ENCODE measurements at places on chromosomes 16 and 17.

- DNase-seq: no peak
Observed at GRCh38 chr16:47977802-47978201, 178.0 kb downstream of the ABCC12 start.

- DNase-seq: no peak
Observed at GRCh38 chr17:7486181-7486580, 2.0 kb downstream of the POLR2A start.

GRCh38 chr17:77772461-77772897 is 186.0 kb upstream of the TNRC6C start:
- DNase-seq: peak; percentile 62

DNA sequence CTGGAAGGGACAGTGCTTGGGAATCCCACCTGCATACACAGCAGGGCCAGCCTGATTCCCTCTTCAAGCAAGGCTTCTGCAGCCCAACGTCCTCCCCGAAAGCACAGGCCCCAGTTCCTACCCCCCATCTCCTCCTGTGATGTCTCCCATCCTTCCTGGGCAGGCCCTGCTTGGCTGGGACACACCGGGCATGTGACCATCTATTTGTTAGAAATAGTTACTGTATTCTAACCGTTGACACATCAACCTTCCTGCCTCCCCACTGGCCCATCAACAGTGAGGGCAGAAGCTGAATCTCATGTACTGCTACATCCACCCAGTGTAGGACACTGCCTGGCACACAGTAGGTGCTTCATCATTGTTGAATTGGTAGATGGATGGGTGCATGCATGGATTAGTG is 10.7 kb downstream of the PRR29 start:
- no peak for DNase-seq

GRCh38 chr16:17930280-17930679 is 406.3 kb downstream of the NPIPA8 start:
- DNase-seq: no peak

GRCh38 chr17:77637818-77638575 is 320.5 kb upstream of the TNRC6C start:
- DNase-seq: no peak

DNA sequence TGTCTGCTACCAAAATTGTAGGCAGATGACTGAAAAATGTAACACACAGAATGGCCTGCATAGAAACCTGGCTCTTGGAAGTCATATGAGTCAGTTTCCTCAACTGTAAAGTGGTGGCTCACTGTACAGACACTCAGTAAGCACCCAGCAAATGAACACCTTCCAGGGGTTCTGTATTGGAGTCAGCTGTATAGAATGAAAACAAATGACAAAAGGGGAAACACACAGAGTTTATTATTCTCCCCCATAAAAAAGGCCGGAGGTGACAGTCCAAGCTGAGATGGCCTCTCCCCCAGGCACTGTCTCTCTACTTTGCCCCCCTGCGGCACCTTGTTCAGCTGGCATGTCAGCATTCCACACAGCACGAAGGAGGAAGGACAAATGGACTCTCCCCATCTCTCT is 6.2 kb upstream of the MEOX1 start:
- DNase-seq: no peak

- no peak for DNase-seq
Observed at GRCh38 chr17:7704601-7705268, at the start of gene EFNB3. Gene EFNB3, plus strand, starts transcription at chr17:7705202. Its CDS starts 397 bp downstream, at chr17:7705599.

- no peak for DNase-seq
Observed at GRCh38 chr17:78618264-78619066, 41.3 kb upstream of the DNAH17 start.

DNA sequence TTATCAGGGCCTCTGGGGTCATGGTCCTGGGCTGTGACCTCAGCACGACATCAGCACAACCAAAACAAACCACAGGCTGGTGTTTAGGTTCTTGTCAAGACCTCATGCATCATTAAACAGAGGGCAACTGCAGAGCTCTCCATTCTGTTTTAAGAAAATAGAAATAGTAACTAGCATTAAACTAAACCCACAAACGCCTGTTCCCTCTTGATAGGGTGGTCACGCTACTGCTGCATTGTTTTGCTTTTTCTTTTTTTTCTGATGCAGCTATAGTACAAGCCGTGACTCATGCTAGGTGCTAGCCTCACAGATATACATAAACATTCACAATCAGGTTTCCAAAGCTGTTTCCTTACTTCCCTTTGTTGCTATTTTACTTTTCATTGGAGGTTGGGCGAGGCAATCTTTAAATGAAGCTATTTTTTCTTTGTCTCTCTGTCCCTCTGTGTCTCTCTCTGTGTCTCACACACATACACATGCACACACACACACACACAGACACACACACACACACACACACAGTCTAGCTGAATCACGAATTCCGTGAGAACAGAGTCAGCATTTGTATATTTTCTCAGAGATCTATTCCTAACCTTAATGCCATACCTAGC is 310.3 kb downstream of the CDH13 start:
- DNase-seq: no peak

- no peak for DNase-seq
Observed at GRCh38 chr17:514584-514983, 162.0 kb upstream of the RPH3AL start.

DNA sequence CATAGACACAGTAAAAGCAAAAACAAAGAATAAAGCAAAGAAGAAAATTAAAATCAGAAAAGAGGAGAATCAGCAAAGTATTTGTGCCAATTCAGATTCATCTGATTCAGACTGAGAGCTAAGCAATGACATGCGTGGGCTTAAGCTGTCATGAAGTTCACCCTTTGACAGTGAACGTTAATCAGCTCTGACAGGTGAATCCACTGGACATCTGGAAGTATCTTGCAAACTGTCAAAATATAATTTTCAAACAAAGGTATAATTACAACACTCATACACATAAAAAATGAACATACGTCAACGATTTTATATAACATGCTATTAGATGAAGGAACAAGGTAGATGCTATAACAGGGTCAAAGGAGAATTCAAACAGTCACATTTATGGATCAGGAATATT is 596.3 kb upstream of the SALL1 start:
- DNase-seq: no peak

- no peak for DNase-seq
Observed at GRCh38 chr17:48549914-48550501, 5.1 kb upstream of the HOXB2 start.

GRCh38 chr17:38600416-38600815 is 5.3 kb downstream of the SRCIN1 start:
- DNase-seq: no peak

DNA sequence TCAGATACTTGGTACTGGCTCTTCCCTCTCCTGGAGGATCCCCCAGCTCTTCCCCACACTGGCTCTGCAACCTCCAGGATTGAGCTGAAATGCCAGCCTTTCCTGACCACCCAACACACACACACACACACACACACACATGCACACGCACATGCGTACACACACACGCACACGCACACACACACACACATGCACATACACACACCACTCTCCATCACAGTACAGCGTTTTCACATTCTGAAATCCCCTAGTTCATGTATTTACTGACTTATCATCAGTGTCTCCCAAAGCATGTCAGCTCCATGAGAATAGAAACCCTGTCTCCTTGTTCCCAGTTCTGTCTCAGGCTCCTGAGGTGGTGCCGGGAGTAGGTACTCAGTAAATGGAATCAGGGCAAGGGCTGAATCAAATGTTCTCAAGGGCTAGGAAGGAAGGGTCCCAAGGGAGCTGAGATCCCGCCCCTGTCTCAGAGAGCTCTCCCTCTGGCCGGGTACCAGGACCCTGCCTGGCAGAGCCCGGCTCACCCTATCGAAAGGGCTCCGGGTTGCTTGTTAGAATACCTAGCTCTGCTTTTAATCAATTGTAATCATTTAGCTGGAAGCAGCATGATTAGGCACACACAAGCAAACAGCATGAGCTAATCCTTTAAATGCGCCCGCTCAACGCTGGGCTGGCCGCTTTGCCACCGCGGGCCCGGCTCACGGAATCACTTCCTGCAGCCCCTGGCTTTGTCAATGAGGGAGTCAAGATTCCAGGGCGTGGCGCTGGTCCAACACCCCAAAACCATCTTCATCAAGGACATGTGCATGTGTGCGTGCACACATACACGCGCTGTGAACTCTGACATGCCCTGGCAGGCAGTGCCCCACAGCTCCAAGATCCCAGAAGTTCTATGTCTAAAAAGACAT is 140.7 kb downstream of the C16orf78 start:
- DNase-seq: no peak

- DNase-seq: no peak
Observed at GRCh38 chr16:3814755-3815154, 65.8 kb downstream of the CREBBP start.

DNA sequence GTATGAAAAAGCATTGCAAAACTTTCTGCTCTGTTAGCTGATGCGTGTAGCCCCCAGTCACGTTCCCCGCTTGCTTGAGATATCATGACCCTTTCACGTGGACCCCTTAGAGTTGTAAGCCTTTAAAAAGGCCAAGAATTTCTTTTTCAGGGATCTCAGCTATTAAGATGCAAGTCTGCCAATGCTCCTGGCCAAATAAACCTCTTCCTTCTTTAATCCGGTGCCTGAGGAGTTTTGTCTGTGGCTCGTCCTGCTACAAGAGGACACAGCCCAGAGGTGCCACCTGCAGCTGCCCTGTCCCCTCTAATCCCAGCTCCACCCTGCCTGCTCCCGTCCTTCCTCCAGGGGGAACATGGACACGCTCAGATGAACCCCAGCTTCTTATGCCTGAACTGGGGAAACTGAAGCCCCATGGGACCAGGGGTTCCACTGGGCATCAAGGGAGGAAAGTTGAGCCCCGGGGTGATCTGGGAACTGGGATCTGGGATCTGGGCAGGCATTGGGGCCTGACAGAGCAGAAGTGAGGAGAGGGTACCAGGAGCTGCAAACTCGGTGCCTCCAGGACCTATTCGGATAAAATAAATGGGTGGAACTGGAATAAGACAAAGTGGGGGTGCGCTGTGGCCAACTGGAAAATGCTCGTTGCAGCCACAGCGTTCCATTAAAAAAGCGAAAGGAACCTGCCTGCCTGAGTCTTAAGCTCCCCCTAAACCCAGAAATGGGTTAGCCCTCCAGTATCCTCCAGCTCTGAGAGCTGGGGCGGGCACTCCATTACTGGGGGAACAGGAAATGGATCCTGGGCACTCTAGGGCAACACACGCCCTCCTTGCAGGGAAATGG is 19.7 kb downstream of the QPRT start:
- no peak for DNase-seq

DNA sequence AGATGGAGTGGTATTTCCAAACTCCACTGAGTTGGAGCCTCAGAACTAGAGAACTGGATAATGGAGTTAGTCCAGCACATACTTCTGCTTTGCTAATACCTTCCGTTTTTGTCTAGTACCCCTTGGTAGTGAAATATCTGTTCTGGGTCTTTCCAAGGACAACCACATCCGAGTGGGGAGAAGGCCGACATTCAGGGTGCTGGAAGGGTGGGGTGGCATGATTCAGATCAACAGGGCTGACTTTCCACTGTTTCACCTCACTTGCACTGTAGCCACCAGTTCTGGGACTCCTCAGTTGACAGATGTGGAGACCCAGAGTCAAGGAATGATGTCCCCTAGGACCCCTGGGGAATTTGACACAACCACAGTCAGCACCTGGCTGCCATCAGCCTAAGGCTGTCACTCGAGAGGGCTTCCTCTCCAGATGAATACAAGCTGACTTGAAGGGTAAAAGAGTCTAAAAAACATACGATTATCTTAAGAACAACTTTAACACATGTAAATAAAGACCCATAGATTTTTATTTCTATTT is 84.8 kb upstream of the HNF1B start:
- no peak for DNase-seq

DNA sequence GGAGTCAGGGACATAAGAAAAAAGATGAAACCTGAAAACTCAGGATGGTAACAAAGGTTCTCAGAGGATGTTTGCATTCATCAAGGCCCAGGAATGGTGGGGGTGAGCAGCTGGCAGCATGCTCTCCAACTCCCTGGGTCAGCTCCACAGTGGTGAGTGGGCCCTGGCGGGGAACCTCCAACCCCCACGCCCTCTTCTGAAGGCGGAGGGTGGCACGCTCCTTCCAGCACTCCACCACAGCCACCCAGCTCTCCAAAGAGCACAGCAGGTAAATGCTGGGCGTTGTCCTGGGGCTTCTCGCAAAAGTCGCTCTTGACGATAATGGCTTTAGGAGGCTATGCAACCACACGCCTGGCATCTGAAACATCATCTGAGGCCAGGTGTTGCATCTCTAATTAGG is 173.8 kb downstream of the C16orf78 start:
- no peak for DNase-seq

DNA sequence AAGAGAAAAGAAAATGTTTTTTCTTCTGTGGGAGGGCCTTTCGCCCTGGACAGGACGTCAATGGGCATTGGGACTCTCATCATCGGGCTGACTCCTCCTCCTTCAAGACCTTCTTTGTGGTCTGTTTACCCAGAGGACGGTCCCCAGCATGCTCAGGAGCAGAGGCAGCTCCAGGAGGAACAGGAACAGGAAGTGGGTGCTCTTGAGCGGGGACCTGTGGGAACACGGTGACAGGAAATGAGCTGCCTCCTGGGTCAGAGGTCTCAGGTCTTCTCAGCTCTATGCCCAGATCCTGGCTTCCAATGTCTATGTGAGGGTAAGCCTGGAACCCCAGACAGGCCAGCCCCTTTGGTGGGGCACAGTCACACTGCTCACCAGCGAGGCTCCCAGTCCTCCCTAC is 12.2 kb downstream of the CD300LD start:
- DNase-seq: no peak

GRCh38 chr16:8855051-8855786 is 13.6 kb downstream of the CARHSP1 start:
- DNase-seq: no peak

- no peak for DNase-seq
Observed at GRCh38 chr16:11611871-11612664, 25.3 kb upstream of the LITAF start.

GRCh38 chr17:35315283-35315682 is 58.1 kb downstream of the SLFN11 start:
- DNase-seq: no peak

- DNase-seq: no peak
Observed at GRCh38 chr17:17093764-17094163, 51.5 kb downstream of the MPRIP start.

GRCh38 chr17:37382056-37382455 is 6.3 kb downstream of the C17orf78 start:
- DNase-seq: no peak

- no peak for DNase-seq
Observed at GRCh38 chr17:39665642-39666224, 584 bp downstream of the TCAP start.

DNA sequence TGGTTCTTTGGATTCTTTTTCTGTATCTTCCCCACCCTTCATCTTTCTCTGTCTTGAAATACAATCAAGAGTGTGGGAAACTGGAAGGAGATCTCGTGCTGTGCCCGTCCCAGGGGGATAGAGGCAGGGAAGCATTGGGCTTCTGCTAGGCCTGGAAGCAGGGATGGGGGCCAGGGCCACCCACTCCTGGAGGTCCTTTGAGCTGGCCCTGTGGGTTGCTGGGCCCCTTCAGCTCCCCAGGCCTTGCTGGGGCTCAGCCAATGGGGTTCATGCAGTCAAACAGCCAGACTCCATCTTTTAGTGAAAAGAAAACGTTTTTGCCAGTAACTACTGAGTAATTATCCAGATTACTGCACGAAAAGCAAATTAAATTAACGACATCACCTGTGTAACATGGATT is 67.8 kb downstream of the CCDC182 start:
- no peak for DNase-seq
